ENCODE measurements at places on chromosomes 6 and 20.
A peak's percentile ranks its signal among the peaks of the same experiment; 100 is the strongest.

GRCh38 chr6:136326038-136326553 is 36.5 kb upstream of the BCLAF1 start:
- peak; percentile 4 for DNase-seq

DNA sequence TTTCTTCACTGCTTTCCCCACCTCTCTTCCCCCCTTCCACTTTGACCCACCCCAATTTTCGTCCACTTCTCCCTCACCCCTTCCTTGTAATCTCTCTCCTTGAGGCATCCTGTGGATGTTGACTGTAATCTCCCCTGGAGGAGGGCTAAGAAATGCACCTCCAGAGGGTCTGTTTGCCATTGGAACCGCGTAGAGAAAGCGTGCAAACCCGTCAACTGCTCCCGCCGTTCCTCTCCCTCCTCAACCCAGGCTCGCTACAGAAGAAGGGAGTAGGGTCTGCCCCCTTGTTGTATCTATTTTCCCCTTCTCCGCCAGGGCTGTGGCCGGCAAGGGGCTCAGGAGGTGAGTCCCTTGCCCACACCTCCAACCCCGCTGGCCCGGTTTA is 502 bp upstream of the HTR1E start:
- DNase-seq = no peak

GRCh38 chr6:41375598-41376151 is 40.3 kb downstream of the NCR2 start:
- DNase-seq = no peak

DNA sequence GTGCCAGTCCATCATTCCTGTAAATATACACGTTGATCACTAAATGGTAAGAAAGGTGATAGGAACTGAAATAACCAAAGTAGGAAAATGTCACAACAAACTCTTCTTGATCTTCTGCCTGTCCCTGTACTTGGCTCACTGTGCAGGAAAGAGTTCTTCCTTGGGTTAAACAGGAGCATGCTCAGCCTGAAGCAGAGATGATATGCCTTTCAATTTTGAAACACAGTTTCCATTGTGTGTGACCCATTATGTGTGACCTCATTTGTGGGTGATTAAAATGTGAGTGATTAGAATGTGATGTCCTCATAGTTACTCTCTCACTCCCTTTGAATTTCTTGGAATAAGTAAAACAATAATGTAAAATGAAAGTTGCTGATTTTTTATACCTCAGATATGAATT is 427.2 kb upstream of the AGPAT4 start:
- DNase-seq = no peak

DNA sequence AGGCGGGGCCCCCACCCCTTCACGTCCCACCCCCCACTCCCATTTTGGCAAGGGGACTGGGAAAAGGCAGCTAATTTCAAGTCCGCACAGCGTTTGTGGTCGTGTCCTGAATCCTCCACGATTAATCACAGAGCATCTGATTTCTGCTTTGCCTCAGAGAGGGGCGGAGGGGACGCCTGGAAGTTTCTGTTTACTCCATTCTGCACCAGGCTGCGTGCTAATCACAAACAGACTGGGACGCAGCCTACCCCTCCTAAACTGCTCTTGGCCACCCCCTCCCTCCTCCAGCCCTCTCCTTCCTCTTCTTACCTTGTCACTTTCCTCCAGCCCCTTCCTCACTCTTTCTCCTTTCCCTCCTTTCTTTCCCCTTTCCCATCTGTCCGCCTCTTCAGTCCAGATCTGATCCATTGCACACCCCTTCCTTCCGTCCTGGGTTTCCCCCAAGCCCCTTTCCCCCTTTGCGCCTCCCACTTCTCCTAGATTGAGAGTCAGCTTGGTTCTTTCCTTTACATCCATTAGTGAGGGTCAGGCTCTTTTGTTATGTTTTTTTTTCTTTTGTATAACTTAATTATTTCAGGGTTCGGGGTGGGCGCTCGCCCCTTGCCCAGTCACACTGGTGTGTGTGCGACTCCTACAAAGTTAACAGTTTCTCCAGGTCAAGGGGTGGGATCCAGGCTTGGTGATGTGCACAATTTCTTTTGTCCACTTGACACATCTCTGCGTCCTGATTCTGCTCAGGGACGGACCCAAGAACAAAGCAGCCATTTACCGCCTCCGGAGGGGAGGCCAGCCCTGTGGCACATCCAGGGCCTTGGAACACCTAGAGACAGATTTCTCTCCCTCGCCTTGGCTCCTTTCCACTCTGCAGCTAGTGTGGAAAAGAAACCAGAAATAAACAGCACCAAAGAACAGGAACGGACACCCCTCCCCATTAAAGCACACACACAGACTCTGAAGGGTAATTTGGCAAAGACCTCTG is 520 bp upstream of the RIPOR3 start:
- DNase-seq = no peak

DNA sequence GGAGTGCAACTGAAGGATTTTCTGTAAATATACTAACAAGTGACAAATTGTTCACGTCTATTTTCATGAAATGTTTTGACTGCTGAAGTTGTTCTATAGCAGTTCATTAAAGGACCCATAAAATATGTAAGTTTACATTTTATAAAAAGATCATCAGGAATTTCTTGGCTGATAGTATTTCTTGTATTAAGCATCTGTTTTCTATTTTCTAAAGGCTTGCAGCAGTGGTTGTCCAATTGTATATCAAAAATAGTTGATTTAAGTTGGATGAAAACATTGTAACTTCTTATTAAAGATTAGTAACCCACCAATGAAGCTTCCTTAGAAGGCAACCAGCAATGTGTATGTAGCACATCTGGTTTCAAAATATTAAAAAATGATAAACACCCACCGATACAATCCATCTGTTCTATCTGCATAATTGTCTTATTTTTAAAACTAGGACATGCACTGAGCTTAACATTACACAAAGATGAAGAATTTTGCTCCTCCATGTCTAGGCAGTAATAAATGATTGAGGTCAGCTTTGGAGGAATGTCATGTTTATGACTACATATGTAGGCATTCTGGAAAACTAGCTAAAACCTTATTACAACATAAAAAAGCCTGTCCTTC is 301.3 kb upstream of the TCF21 start:
- DNase-seq = no peak

GRCh38 chr6:96058082-96058481 is 42.3 kb downstream of the FUT9 start:
- no peak for DNase-seq

DNA sequence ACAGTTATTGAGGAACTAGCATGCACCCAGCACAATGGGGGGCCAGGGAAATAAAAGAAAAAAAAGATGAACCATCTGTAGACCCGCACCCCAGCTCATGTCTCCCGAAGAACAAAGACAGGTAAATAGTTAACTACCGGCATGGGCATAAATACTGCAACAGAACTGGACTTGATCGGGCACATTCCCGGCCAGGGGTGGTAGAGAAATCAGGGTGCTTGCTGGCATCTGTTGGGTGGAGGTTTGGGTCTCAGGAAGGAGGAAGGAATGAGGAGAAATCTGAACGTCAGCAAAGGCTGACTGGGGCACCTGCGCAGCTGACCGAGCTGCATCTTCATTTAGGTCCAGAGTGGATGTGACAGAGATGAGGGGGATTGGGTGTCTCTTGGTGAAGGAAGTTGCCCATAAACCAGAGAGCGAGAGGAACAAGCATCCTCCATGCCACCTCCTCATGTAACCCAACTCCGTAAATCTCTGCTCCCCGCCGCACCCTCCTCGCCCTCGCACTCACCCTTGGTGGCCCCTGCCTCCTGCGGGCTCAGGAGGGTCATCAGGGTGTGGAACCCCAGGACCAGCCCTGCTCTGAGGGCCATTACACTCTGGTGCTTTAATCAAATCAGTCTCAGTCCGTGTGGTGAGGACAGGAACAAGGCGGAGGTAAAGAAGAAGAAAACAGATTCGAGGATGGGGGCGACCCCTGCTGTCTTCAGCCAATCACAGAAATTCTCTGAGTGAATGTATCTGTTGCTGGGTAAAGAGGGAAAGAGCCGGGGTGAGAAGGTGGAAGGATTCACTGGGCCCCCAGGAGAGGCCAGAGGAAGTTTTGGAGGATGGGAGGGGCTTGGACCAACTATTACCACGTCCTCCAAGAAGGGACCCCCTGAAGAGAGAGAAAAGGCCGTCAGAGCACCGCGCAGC is at the start of gene HLA-DOA:
Gene HLA-DOA, minus strand, starts transcription at position 648 of the 918 bp plus-strand sequence.
- peak; percentile 16 for DNase-seq

- no peak for DNase-seq
Observed at GRCh38 chr6:42071881-42072583, 21.7 kb downstream of the TAF8 start.

DNA sequence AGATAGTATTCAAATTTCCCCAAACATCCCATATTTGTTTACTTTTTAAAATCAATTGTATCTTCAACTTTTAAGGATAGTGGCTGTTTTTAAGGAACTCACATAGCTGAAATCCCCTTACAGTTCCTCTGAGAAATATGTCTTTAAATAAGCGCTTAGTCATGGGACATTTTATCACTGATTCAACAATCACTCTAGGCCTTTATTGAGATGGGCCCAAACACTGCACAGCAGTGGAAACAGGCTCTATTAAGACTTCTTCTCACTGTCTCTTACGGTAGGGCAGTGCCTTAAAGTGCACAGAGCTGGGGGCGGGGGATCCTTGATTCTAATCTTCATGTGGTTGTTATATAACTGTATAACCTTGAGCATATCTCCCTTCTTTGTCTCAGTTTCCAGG is 59.8 kb upstream of the RREB1 start:
- DNase-seq = peak; percentile 90

DNA sequence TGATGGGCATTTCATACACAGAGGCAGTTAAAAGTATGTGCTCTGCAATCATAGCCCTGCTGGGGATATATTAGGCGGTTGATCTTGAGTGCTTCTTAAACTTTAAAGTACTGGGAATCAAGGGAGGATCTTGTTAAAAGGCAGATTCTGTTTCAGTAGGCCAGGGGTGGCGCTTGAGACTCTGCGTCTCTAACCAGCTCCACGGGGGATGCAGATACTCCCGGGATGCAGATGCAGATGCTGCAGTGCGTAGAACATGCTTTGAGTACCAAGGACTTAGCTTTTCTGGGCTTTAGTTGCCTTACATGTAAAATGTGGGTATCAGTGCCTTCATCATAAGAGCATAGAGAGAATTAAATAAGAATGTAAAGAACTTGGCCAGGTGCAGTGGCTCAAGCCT is 44.4 kb upstream of the ENPP5 start:
- DNase-seq = no peak

DNA sequence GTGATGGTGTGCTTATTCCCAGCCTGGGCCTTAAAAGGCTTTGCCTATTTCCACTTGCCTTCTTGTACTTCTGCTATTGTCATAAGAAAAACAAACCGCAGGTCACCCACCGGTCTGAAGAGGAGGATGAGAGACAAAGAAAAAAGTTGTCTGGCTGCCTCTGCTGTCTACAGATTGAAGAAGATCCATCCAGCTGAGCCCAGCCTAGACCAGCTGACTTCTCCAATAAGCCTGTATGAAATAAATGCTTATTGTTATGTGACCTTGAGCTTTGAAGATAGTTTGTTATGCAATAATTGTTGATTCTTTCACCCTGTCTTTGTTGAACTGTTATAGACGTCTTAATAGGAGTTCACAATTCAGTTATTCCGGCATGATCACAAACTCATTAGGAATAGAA is 223.8 kb upstream of the PRSS16 start:
- no peak for DNase-seq

GRCh38 chr6:140874066-140874465 is 1258.7 kb upstream of the GJE1 start:
- DNase-seq = peak; percentile 63

- DNase-seq = peak; percentile 38
Observed at GRCh38 chr6:15623276-15624116, 39.3 kb downstream of the DTNBP1 start.

GRCh38 chr6:87054143-87054833 is 40.6 kb downstream of the CGA start:
- DNase-seq = no peak

DNA sequence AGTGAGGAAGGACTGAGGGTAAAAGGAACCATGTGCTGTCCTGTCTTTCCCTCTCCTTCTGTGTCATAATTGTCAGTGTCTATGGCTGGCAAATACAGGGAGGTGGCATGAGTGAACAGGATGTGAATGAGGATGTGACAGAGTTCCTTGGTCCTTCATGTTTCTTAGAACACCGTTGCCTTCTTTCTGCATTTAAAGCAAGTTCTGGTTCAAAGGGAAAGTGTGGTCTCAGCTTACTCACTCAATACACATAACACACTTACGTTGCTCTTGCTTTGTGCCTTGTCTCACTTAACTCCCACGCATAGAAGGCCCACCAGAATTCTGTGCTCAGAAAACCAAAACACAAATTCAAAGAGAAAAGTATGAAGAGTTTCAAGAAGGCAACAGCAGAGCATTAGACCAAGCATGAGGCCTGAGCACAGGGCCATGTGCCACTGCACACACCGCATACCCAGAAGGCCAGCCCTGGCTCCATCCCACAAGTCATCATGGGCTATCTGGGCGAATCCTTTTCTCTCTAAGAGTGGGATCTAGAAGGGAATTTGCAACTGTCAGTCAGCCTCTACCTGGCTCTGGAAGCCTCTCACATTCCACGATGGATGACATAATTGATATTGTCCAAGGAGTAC is 38.9 kb upstream of the SAYSD1 start:
- no peak for DNase-seq

GRCh38 chr20:9360431-9360830 is 154.0 kb upstream of the LAMP5 start:
- DNase-seq = no peak

- no peak for DNase-seq
Observed at GRCh38 chr6:125444006-125444923, 142.5 kb upstream of the HDDC2 start.

- peak; percentile 86 for DNase-seq
Observed at GRCh38 chr20:40680161-40680959, 8.7 kb downstream of the MAFB start.

- DNase-seq = peak; percentile 97
Observed at GRCh38 chr6:108622641-108623298, 62.1 kb downstream of the FOXO3 start.

DNA sequence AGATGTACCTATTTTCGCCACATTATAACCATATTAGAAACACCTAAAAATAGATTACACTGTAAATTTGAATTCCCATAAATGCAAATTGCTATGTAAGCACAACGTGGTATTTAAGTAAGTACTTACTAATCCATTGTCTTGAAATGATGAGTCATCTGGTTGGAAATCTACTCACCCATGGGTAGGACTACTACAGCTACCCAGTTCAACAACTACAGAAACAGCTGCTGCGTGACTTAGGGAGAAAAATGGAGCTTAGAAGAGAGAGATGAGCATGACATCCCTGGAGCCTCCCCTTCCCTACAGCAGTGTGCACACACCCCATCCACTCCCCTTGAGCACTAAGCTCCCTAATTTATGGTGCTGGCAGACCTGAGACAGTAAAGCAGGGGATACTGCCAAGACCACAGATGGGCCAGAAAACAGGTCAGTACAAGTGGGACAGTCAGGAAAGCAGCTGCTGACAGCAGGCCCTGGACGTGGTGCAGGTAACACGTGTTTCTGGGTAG is 26.9 kb downstream of the RRAGD start:
- peak; percentile 47 for DNase-seq

DNA sequence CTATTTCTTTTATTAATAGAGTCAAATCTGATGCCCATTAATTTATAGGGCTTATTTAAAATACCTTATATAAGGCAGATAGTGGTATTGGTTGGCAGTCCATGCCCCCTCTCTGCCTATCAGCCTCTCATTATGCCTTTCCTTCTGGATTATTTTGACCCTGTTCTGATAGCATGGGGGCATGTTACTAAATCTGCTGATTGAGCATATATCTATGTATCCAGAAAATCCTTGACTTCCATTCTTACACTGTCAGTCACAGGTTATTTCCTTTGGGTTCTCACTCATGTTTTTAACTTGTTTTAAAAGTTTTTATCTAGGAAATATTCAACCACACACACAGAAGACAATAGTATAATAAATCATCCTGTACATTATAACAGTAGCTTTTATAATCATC is 1184.9 kb downstream of the HACE1 start:
- DNase-seq = no peak

Measured in inflammatory macrophage treated with lipopolysaccharide for 4 hours (primary cell).